Common myeloid progenitor, CD34-positive (primary cell): ENCODE measurements at places on chromosomes 5 and 9.

GRCh38 chr9:36328798-36329411, 70.7 kb upstream of the GNE start:
- DNase-seq = peak; percentile 81

- peak; percentile 85 for DNase-seq
These were observed at the start of gene MSX2 for GRCh38 chr5:174724484-174725260. Gene MSX2 (plus strand): TSS chr5:174724582. CDS start chr5:174724660, 78 bp downstream.

DNA sequence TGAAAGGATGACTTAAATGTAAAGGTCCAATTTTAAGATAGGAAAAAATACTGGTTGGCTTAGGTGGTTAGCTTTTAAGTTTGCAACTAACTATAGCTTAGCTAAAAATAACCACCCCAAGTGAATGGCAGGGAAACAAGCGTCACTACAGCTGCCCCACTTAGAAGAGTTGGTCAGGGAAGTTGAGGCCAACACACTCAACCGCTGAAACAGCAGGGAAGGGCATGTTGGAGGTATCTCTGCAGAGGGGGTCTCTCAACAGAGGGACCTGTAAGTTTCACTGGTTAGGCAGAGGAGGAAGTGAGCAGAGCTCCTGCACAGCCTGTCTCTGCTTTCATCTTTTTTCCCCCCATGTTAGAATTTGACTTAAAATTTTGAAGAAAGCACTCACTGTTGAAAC, 75.3 kb downstream of the LHFPL2 start:
- DNase-seq = no peak

GRCh38 chr5:53071298-53071697, 38.3 kb downstream of the MOCS2 start:
- no peak for DNase-seq

DNA sequence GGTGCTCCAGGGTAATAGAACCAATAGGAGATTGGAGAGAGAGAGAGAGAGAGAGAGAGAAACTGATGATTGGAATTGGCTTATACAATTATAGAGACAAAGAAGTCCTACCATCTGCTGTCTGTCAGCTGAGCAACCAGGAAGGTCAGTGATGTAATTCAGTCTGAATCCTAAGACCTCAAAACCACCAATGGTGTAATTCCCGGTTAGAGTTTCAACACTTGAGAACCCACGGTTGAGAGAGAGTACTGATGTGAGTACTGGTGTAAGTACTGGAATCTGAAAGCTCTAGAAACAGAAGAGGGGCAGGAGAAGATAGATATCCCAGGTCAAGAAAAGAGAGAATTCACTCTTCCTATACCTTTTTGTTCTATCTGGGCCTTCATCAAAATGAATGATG, 775.8 kb downstream of the EFNA5 start:
- DNase-seq = no peak

GRCh38 chr5:66639037-66639436, 42.8 kb downstream of the MAST4 start:
- DNase-seq = no peak

DNA sequence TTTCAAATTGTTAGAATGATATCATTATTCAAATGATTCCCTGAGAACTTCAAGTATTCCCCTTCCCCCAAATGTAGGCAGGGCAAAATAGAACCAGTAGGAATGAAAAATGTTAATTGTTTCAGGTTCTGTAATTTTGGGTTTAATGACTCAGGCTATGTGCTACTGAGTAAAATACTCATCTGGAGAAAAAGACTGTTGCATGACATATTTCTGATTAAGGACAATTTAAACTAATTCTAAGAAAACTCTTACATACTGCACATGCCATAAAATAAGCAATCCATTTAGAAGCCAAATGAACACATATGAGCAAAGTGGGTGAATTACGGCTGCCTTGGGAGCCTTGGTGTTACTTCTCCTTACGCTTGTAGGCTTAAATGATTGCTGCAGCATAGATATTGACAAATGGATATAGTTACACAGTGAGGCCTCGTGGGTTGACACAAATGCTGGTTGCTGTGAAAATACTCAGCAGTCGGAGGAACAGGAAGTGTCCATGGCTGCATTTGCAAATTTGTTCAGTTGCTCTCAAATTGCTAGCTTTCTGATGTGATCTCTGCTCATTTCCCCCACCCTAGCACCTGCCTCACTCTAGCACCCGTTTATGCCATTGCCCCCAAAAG, 174.9 kb upstream of the DMAC1 start:
- no peak for DNase-seq

DNA sequence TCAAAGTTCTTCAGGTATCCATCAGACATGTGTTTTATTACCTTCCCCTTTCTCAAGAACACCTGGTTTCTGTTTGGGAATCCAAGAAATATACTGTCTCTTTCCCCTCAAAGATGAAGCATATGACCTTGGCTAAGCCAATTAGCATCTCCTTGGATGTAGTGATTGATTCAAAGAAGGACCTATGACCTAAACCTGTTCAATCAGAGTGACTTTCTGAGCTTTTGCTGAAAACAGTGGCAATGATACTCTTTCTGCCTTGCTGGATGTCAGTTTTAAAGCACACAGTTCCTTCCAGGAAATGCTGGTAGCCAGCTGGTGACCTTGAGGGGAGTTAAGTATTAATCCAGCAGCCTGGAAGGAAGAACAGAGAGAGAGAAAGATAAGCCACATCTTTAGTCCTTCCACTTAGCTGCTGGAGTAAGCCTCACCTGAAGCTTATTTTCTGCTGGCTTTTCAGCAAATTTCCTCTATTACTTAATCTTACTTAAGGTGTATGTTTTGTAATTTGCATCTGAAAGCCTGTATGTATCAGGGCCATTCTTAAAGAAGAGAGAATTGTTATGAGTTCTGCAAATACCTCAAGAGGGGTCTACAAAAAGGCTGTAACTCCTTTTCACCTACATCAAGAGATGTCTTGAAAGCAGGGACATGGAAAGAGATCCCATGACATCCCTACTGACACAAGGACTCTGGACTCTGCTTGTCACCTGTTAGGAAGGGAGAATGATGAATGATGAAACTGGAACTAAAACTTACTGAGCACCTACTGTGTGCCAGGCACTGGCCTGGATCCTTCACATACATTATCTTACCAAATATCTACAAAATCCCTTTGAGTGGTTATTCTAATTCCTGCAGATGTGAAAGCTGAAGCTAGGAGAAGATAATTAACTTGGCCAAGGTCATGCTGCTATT, 35.2 kb upstream of the PIK3R1 start:
- no peak for DNase-seq

DNA sequence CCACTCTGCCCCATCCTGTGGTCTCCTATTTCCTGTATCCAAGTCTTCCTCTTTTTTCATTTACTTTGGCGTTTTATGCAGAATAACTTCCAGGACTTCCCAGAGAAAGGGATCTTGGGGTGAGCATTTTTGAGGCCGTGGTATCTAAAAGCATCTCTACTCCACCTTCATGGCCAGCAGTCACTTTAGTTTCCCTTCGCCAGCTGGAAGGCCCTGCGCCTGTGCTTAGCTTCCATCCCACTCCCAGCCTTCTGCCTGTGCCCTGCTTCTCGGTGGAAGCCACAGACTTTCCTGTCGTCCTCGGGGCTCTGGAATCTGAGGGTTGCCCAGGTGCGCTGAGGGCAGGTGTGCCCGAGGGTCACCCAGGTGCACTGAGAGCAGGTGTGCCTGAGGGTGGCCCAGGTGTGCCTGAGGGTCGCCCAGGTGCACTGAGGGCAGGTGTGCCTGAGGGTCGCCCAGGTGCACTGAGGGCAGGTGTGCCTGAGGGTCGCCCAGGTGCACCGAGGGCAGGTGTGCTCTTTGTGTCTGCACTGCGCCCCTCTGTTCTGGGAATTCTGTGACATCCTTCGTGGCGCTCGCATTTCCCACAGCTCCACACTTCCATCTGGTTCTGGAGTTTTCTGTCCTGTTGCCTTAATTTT, 32.4 kb upstream of the LRRC14B start:
- peak; percentile 23 for DNase-seq

DNA sequence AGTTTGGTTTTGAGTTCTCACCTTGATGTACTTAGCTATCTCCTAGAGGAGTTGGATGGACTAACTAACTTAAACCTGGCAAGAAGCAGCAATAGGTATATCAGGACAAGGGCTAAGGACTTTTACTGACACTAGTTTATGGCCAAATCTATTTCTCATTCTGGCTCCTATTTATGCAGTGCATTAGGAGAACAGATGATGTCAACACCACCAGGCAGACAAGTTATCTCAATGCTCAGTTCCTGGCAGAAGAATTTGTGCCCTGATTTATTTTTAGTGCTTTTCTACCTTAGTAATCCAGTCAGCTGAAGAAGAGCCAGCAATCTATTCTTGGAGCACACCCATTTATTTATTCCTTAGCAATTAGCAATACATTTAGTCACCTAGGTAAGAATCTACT, 30.7 kb upstream of the MYOT start:
- no peak for DNase-seq

DNA sequence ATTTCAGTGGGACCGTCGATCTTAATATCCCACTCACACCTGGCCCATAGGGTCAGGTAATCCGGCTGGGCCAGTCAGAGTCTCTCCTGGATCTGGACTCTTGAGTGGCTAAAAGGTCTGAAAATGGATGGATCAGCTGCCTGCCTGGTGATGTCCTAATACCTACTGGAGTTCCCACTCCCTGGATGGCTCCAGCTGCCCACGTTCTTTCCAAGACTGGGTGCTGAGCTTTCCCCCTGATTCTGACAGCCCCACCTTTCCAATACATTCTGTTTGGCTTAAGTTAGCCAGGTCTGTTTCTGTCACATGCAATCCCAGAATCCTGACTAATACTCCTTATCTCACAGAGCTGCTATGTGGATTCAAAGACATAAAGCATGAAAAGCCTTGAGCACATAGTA, 10.2 kb downstream of the SH3PXD2B start:
- no peak for DNase-seq

DNA sequence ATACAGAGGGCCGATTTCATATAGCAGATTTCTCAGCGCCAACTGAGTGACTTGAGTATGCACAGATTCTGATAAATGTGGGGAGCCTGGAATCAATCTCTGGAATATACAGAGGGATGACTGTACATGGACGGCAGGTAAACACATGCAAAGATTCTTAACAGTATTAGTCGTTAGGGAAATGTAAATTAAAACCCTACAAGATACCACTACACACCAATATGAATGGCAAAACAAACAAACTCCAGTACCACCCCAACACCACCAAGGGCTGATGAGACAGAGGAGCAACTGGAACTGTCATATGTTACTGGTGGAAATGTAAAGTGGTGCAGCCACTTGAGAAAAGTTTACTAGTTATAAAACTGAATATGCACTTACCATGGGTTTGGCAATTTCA, 8.3 kb upstream of the FER start:
- DNase-seq = no peak

GRCh38 chr9:97438666-97439065, 26.8 kb downstream of the TDRD7 start:
- no peak for DNase-seq

DNA sequence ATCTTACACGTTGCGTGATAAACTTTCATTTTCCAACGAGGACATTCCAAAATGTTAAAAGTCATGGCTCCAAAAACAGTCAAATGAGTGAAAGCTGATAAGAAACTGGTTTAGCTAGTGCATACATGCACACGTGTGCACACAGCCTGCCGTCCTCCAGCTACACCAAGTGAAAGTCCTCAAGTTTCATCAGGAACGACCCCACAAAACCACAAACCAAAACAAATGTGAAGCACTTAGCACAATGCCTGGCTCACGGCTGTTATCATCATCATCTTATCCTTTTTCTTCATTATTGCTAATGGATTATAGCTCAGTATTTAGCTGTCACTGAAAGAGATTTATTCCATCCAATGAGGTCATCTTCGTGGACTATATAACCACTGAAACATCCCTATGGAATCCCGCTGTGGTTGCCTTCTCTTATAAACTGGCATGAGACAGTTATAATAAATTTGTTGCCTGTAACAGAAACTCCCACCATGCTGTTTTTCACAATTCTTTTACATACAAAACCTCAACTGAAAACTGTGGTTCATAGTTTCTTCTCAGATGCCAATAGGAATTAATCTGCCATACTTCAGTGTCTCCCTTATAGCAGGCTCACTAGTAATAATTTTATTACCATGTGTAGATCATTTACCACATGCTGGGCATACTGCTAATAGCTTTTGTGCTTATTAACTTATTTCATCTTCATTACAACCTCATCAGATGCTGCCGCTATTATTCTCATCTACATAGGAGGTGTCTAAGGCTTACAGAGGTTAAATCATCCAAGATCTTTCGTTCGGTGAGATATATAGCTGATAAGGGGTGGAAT, 56.1 kb downstream of the SAXO1 start:
- DNase-seq = peak; percentile 67

- DNase-seq = no peak
These were observed 121.8 kb upstream of the SAP30L start for GRCh38 chr5:154324033-154324432.

DNA sequence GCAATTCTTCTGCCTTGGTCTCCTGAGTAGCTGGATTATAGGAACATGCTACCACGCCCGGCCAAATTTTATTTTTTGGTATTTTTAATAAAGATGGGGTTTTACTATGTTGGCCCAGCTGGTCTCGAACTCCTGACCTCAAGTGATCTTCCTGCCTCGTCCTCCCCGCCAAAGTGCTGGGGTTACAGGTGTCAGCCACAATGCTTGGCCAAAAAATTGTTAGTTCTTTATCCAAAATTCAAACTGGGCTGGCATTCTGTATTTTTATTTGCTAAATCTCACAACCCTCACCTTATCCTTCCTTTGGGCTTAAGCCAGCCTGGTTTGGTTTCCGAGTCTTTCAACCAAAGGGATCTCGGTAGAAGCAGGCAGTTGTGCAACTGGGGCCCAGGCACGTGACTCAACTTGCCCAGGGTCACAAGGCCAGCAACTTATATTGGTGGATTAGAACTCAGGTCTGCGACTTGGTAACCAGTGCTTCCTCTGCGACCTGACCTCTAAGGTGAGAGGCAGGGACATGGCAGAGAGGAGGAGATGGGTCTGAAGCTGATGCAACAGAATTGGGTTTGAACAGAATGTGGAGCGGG, 26.5 kb upstream of the BOD1 start:
- DNase-seq = no peak

GRCh38 chr5:30994902-30995301, 198.6 kb upstream of the CDH6 start:
- DNase-seq = no peak

- DNase-seq = no peak
These were observed 1921.6 kb upstream of the WWC1 start for GRCh38 chr5:166369807-166370206.

- DNase-seq = no peak
These were observed 26.4 kb downstream of the TRIM14 start for GRCh38 chr9:98092613-98092931.

DNA sequence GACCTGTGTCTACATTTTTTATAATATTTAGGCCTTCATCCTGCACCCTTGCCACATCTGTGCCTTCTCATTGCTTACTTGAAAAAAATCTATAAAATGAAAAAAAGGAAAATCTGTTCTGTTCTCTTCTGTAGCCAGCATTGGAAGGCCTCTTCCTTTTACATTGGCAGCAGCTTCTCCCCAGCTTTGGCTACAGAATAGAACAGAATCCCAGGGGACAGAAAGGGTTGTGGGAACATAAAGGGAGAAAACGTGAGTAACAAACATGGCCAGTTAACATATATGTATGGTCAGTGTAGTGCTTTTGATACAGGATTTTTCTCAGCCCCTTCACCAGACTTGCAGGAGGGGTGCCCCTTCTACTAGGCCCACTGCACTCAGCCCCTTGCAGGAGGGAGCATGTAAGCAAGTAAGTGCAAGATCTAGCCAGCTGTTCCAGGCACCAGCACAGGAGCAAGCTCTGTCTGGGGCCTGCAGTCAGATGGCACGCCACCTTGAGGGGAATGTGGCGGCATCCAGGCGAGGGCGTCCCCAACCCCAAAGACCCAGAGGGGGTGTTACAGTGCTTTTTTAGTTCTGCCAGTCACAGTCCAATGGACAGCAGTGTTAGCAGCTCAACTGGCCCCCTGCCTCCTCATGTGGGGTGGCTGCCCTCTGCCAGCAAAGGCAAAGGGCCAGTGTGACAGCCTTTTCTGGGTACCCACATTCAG, 330.5 kb upstream of the ZNF462 start:
- no peak for DNase-seq
